ENCODE measurements at places on chromosomes 16 and 17.

DNA sequence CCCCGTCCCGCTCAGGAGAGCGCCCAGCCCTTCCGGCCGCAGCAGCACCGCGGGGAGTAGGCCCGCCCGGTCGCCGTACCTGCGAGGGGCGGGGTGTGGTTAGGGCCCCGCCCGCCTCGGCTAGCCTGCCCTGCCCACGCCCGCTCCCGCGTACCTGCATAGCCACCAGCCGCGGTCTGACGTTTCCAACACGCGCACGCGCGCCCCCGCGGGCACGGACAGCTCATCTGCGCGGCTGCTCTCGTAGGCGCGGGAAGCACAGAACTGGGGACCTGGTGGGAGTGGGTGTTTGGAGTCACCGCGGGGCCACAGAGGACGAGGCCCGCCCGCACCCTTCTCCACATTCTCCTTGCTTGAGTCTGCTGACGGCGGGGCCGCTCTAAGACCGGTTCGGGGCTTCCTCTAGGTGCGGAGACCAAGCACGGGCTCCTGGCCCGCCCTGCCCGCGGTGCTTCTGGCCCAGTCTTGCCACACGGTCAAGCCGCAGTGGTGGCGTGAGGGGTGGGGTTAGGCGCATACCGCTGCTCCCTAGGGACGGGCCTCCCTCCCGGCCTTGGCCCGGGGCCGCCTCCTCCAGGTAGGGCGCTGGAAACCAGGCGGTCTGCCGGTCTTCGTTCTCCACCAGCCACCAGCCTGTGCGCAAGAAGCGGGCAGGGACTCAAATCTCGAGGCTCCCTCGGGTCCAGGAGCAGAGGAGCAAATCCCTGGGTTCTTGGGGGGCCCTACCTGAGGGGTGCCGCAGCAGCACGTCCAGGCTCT lies 1.8 kb downstream of the NOXO1 start:
- DNase-seq: no peak

GRCh38 chr17:56756536-56756935 lies 77.2 kb downstream of the C17orf67 start:
- no peak for DNase-seq

DNA sequence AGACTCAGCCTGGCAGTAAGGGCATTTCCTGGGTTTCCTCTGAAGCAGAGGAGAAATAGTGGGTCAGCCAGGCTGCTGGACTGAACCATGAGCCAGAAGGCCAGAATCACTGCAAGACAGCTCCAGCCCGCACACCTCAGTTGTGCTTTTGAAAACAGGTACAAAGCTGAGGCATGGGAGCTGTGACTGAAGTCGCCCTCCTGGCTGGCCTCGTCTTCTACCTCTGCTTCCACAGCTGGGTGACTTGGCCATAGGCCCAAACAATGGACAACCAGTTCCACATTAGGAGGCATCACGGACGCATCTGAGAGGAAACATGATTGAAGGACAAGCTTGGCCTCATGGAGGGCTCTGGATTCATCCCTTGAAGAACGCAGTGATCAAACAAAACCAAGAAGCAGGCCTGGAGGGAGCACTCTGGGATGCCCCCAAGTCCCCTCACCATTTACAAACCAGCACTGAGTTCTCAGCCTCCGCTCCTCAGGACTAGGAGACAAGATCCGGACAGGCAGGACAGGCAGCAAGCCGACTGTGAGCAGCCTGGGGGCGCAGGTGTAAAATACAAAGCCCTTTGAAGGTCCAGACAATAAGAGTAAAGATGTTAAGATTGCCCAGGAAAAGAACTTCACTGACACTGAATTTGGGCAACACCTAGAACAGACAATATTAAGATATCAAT lies 68.7 kb downstream of the N4BP1 start:
- DNase-seq: no peak

DNA sequence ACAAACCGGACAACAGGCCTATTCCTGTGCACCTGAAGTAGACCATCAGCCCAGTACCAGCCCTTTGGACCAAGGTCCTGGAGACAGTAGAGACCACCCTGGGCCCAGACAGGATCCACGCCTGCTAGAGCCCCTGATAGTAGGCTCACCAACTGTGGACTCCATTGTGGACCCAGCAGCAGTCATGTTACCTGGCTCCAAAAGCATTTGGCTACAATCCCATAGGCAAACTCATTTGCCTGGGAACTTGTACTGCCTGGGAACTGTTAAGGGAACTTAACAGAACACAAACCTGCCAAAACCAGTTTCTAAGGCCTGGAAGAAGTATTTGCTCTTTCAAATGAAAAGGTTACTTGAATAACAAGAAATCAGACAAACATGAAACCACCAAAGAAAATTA lies 10.0 kb upstream of the ACSM1 start:
- no peak for DNase-seq

GRCh38 chr17:75047398-75048098 lies 523 bp downstream of the KCTD2 start:
- DNase-seq: no peak

- DNase-seq: no peak
Observed at GRCh38 chr17:30290696-30291542, 825 bp downstream of the BLMH start.

All from forelimb muscle (tissue), 1 donor.